Placental epithelial cell (primary cell): ENCODE measurements at places on chromosomes 13 and 19. TPM values are rescaled to one million over a fixed set of nuclear protein-coding genes. Genes with fewer than 3 reads are reported as not detected.

Gene FXYD1
- not detected in 2 replicates for total RNA-seq

Gene MIA
- 0.79 TPM in 1 of 2 replicates, not detected in the other for total RNA-seq

Gene MCF2L
- total RNA-seq: 0.79 and 2.1 TPM in 2 replicates

Gene NR2C2AP
- 7.6 and 9.0 TPM in 2 replicates for total RNA-seq

Gene TEX101
- total RNA-seq: not detected in 2 replicates

Gene CGB5
- 0.39 TPM in 1 of 2 replicates, not detected in the other for total RNA-seq

Gene NLRP12
- total RNA-seq: under 0.01 TPM in 1 of 2 replicates, not detected in the other

Gene SCAF1
- 19.6 and 31.6 TPM in 2 replicates for total RNA-seq

Gene RFC3
- 6.5 and 7.1 TPM in 2 replicates for total RNA-seq

Gene C19orf85
- not detected in 2 replicates for total RNA-seq

Gene ZNF415
- total RNA-seq: 16.7 and 22.0 TPM in 2 replicates

Gene PRX
- total RNA-seq: 2.4 and 9.4 TPM in 2 replicates

Gene C19orf38
- total RNA-seq: 0.39 and 0.65 TPM in 2 replicates

Gene FCER2
- total RNA-seq: not detected in 2 replicates

Gene KLK12
- total RNA-seq: not detected in 2 replicates

Gene PEG3
- total RNA-seq: 11.6 and 16.5 TPM in 2 replicates

Gene ZNF558
- total RNA-seq: 35.9 and 46.7 TPM in 2 replicates

Gene ZNF709
- 5.1 and 6.7 TPM in 2 replicates for total RNA-seq

Gene IGFL1
- total RNA-seq: not detected in 2 replicates

Gene MBD3L3
- not detected in 2 replicates for total RNA-seq

Gene KLF1
- not detected in 2 replicates for total RNA-seq

Gene TPTE2
- not detected in 2 replicates for total RNA-seq

Gene IZUMO2
- 0.39 TPM in 1 of 2 replicates, not detected in the other for total RNA-seq

Gene C1QTNF9B
- total RNA-seq: not detected in 2 replicates

Gene PTH2
- not detected in 2 replicates for total RNA-seq

Gene CYP4F2
- total RNA-seq: not detected in 2 replicates

Gene DMKN
- 19.2 and 24.3 TPM in 2 replicates for total RNA-seq

Gene SCGB2B2
- 0.22 and 0.79 TPM in 2 replicates for total RNA-seq

Gene TMC4
- 0.11 and 5.5 TPM in 2 replicates for total RNA-seq

Gene KRTDAP
- not detected in 2 replicates for total RNA-seq

Gene CEACAM8
- 1.2 TPM in 1 of 2 replicates, not detected in the other for total RNA-seq

Gene KLK8
- total RNA-seq: 0.39 TPM in 1 of 2 replicates, not detected in the other

Gene ZNF547
- 3.9 and 4.6 TPM in 2 replicates for total RNA-seq

Gene HTR2A
- not detected in 2 replicates for total RNA-seq

Gene TGDS
- 14.9 and 15.1 TPM in 2 replicates for total RNA-seq
